ENCODE measurements at places on chromosomes 7 and 10.

GRCh38 chr10:69874449-69874848 is 72.7 kb downstream of the COL13A1 start:
- no peak for DNase-seq

GRCh38 chr10:114021717-114022680 is 21.7 kb upstream of the ADRB1 start:
- no peak for DNase-seq

DNA sequence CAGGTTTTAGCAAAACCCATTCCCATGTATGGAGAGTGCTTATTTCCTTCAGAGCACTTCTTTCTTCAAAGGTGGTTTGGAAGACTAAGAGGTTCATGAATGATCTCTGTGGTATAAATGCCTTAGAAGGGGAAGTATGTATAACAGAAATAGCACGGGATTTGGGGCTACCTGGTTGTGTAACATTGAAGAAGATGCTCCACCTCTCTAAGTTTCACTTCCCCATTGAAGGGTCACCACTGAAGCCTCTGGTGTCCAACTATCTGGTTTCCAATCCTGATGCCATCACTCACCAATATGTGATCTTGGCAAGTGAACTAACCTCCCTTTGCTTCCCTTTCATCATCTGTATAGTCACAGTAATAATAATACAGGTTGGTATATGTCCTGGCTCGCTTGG is 37.2 kb downstream of the CYCS start:
- peak; percentile 36 for DNase-seq

DNA sequence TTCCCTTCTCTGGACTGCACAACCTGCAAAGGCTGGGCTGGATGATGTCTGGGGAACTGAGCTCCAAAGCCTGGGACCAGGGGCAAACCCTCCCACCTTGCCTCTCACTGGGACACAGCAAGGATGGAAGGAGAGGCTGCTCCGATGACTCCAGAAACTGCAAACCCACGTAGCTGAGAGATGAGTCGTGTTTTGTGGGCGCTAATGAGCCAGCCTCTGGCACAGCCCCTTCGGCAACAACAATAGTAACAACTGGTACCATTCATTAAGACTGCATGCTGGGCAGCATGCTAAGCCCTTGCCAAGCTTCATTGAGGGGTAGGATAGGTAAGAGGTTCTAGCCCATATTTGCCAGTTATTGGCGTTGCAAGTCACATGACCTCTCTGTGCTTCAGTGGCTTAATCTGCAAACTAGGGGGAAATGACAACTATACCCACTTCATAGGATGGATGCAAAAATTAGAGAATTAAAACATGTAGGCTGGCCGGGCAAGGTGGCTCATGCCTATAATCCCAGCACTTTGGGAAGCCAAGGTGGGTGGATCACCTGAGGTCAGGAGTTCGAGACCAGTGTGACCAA is 145.9 kb downstream of the SH3PXD2A start:
- DNase-seq, result no peak

DNA sequence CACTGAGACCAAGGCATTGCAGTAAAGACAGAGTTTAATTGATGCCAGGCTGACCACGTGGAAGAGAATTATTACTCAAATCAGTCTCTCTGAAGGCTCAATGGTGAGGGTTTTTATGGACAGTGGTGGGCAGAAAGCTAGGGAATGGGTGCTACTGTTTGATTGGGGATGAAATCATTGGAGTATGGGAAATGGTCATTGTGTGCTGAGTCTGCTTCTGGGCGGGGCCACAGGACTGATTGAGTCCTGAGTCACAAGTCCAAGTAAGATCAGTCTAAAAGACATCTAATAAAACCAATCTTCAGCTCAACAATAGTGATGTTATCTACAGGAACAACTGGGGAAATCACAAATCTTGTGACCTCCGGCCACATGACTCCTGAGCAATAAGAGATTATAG is 868.4 kb downstream of the SORCS3 start:
- DNase-seq, result no peak

DNA sequence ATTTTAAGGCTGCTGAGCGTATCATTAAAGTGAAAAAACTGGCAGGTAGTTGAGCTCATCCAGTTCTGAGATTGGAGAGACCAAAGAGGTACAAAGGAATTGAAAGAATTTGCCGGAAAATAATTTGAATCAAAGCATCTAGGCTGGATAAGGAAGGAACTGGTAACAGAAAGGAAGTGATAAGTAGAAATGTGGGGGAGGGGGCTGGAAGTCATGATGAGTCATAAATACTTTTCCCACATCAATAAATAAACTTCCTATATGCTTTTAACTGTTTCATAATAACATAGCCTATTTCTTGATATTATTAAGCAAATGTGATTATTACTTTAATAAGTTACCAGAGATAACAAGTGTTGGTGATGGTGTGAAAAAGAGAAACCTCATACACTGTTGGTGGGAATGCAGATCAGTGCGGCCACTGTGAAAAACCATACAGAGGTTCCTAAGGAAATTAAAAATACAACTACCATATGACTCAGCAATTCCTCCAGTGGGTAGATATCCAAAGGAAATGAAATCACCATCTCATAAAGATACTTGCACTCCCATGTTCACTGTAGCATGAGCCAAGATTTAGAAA is 27.0 kb downstream of the ZNF438 start:
- DNase-seq, result no peak

- DNase-seq, result no peak
Measured at GRCh38 chr7:36400606-36401005, 10.9 kb downstream of the ANLN start.

- DNase-seq, result no peak
Measured at GRCh38 chr7:628826-629225, 97.7 kb upstream of the DNAAF5 start.

DNA sequence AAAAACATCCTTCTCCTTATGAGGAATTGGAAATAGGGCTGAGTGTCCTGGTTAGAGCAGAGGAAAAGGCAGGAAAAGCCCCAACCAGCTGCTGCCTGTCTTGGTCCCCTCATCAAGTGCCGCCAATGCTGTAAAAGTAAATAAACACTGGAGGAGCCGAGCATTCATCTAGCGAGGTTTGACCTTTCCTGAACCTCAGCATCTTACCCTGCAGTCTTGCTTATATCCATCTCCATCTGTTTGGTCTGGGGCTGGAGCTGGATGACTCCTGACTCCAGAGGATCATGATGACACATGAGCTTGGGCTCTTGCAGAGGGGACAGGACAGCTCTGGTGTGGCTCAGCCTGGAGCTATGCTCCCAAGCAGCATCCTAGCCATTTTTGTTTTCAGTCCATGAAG is 501.1 kb downstream of the TNS3 start:
- no peak for DNase-seq

GRCh38 chr7:134737566-134738345 is 41.7 kb upstream of the CALD1 start:
- peak; percentile 12 for DNase-seq

DNA sequence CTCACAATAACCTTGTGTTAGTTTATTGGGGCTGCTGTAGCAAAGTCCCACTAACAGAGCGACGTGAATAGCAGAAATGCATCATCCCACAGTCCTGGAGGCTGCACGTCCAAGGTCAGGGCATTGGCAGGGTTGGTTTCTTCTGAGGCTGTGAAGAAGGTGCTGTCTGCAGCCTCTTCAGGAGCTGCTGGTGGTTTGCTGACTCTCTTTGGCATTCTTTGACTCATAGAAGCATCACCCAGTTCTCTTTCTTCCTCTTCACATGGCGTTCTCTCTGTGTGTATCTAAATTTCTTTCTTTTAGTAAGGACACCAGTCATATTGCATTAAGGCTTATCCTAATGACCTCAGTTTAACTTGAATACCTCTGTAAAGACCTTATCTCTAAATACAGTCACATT is 428.4 kb upstream of the KLF6 start:
- DNase-seq, result no peak

DNA sequence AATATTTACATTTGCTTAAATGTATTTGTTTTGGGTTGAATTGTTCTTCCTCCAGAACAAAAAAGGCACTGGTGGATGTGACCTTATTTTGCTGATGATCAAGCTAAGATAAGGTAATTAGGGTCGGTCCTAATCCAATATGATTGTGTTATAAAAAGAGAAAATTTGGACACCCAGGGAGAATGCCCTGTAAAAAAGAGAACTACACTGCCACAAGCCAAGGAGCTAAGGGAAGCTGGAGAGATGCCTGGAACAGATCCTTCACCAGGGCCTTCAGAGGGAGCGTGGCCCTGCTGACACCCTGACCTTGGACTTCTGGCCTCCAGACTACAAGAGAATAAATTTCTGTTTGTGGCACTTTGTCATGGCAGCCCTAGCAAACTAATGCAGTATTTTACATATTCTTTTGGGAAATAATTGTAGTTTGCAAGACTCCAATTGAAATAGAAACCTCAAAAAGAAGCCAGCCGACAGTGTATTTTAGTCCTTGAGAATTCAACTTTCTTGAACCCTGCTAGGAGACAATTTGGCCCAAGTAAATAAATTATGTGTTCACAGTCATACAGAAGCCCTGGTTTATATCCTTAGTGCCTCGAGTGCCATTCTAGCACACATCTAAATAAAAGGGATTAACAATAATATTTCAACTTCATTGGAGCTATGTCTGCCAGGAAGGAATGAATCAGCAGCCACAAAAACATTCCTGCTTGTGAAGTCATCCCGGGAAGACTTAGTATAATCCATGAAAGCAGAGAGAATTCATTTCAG is 164.6 kb downstream of the PKD1L1 start:
- no peak for DNase-seq

DNA sequence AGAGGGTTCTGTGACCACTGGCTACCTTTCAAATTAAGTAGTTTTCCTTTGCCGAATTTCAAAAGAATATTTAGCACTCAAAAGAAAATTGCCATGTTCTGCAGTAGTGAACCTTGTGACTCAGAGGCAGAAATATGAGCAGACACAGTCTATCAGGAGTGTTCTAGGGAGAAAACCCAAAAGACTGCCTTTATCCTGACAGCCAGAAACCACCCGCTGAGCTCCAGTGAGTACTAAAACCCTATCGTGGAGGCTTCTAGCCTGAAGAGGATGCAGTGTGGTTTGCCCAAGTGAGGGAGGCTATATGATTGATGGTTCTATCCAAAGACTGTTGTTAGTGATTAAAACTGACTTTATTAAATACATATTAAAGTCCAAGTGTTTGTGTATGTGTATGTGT is 21.9 kb downstream of the CHRM2 start:
- DNase-seq, result no peak

GRCh38 chr10:50373821-50374501 is 122.6 kb upstream of the ASAH2 start:
- no peak for DNase-seq

DNA sequence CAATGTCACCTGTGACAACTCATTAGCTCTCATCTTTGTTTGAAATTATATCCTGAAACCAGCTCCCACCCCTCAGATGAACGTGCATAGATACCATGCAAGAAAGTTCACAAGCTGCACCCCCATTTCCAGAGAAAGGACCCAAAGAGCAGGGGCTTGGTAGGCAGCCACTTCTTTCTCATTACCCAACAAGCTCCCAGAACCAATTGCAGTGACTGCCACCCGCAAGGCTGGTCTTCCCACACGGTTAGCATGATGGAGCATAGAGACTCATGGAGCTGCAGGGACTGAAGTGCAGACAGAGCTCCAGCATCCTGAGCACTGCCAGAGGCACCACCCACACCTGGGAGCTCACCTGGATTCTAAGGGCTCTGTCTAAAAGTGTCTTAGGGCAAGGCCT is 28.5 kb downstream of the FRMPD2 start:
- DNase-seq, result no peak

GRCh38 chr7:27605283-27605682 is 57.4 kb downstream of the HIBADH start:
- DNase-seq, result no peak

DNA sequence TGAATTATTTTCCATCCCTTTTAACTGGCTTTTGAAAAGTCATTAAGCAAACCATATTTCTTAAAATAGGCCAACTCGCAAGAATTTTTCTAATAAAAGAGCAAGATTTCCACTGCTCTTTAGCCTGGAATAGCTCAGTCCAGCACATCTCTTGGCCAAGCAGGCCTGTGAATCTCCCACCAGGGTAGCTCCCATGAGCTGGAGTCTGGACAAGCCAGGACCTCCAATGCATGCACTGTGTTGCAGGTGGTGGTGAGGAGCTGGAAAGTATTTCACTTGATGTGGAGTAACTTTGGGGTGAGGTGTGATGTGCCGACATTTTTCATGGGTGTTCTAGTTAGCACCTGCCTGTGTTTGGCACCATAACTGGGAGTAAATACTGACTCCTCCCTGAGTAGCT is 117.3 kb upstream of the TBX20 start:
- no peak for DNase-seq

DNA sequence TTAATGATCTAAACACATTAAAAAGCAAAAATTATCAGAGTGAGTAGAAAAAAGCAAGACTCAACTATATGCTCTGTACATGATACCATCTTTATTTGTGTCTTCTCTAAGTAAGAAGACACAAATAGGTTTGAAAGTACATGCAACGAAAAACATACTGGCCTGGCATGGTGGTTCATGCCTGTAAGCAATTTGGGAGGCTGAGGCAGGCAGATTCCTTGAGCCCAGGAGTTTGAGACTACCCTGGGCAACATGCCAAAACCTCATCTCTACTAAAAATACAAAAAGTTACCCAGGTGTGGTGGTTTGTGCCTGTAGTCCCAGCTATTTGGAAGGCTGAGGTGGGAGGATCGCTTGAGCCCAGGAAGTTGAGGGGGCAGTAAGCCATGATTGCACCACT is 78.1 kb upstream of the TOMM7 start:
- DNase-seq, result no peak

GRCh38 chr7:157568770-157569584 is 232.2 kb downstream of the DNAJB6 start:
- no peak for DNase-seq

DNA sequence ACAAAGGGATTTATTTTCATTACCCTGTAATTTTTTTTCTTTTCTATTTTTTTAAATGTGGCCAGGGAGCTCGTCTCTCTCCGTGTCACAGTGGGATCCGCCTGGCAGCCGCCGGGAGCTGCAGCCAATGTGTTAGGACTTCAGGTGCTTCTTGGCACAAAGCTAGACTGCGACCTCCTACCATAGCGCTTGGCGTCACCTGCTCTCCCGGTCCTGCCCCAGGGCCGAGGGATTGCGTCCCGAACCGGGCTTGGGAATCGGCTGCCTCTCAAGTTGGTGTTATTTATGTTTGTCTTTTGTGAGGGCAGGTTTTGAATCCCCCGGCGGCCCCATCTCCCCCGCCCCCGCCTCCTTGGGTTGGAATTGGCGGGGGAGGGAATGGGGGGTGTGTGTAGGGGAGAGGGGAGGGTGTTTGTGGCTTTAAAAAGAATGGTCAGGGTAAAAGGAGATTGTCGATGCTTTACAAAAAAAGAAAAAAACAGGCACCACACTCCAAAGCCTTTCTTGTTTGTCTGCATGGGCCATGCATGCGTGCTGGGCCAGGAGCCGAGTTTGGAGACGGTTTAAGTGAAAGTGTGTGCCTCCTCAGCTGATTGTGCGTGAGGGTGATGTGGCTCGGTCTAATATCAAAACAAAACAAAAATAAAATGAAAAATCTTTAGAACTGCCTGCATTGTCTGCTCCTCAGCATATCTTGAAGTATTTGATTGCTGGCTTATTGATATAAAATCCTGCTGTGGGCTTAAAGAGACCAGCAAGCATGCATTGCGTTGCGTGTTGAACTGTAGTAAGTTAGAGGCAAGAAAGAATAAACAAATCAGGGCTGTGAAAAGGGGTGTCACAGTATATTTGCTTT is 1.2 kb downstream of the PPP1R9A start:
- no peak for DNase-seq

- no peak for DNase-seq
Measured at GRCh38 chr10:6034371-6034770, 27.8 kb downstream of the IL2RA start.

- no peak for DNase-seq
Measured at GRCh38 chr7:122225874-122226273, 78.7 kb downstream of the FEZF1 start.
